ENCODE measurements at places on chromosomes 4 and X.

DNA sequence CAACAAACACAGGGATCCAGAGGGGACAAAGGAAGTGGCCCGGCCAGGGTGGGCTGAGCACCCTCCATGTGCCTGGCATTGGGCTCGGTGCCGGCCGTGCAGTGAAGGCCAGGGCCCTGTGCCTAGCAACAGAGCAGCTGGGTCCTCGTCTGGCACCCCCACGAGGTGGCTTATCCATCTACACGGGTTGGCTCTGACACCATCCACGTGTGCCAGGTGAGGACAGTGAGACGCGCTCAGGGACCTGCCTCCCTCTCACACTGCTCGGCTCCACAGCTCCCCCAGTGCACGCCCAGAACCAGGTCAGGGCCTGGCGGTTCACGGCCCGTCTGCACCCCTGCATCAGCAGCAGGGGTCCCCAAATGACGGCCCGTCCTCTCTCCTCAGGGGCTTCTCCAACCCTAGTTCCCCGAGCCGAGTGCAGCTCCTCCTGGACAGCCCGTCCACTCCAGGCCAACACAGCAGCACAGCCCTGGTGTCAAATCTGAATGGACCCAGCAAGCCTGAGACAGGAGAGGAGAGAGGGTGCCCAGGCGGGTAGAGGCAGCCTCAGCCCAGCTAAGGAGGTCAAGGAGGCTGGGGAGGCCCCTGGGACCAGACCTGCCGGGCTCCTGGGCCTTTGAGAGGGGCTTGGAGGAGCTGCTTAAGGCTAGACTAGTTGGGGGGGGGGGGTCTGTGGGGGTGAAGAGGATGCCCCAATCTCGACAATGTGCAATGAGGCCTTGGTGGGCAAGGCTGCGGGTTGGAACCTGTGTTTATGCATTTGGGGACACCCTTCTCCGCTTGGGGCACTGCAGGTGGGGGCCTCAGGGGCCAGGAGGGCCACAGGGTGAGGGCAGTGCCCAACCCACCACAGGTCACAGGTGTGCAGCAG is 113.6 kb downstream of the FAM53A start:
- no peak for DNase-seq

DNA sequence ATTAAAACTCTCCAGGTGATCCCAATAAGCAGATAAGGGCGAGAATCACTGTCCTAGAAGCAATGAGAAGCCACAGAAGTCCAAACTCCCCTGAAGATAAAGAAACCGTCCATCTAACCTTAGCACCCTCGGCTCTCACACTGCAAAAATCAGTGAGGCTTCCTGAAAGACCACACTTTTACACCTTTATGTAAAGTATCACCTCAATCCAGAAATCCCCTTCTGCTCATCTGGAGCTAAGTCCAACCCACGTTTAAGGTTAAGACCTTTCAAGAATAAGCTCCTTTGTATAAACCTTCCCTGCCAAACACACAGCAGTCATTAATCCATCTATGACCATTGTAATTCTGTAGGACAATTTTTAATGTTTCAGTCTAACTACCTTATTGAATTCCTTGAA is 41.7 kb downstream of the LIN54 start:
- DNase-seq: no peak

GRCh38 chr4:63583007-63583406 is 826.2 kb downstream of the TECRL start:
- DNase-seq: no peak

- DNase-seq: no peak
Measured at GRCh38 chr4:34258176-34258575, 1986.1 kb downstream of the ARAP2 start.

GRCh38 chr4:156294577-156294976 is 340.9 kb upstream of the CTSO start:
- DNase-seq: no peak

DNA sequence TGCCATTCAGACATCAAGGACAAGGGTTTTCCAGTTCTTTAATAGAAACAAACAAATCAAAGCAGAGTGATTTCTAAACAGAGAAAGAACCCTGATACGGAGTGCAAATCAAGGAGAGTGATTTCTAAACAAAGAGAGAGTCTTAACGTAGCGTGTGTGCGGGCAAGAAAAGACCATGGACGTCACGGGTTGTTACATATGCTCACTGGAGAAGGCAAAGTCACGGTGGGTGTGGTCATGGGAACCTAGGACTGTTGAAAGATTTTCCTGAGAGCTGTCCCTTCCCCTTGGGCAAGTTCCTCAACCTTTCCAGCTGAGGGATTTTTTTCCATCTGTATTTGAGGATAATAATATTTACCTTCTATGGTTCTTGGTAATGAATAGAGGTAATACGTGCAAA is 95.0 kb upstream of the SLC34A2 start:
- no peak for DNase-seq

DNA sequence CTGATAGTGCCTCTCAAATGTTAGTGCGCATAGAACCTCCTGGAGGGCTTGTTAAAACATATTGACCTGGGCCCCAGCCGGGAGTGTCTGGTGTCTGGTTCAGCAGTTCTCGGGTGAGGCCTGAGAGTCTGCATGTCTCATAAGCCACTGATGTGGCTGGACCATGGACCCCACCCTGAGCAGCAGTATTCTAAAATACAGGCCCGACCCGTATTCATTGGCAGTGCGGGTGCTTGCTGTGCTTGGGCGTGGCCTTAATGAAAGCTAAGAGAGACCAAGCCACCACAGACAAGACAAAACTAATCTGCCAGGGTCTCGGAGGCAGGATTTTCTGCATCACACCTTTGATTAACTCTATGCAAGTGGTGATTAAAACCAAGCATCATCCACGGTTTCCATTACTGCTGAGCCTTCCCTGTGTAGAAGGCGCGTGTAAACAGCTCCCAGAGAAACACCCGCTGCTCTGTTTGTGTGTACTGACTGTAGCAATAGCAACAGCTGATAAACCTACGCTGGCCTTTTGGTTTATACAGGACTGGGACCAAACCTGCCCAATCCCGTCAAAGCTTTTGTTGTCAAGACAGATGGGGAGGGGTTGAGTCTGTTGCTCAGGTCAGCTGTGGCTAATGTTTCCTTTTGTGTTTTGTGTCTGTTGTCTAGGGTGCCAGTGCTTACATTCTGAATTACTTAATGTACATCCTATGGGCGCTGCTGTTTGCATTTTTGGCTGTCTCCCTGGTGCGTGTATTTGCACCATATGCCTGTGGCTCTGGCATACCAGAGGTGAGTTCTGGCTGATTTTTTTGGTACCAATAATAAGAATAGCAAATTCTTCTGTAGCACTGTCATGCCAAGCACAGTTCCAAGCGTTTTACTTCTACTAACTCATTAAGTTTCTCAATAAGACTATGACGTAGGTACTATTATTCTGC is 40.8 kb downstream of the CLCN4 start:
- DNase-seq: no peak

GRCh38 chr4:90641861-90642599 is 514.8 kb downstream of the CCSER1 start:
- DNase-seq: no peak

- no peak for DNase-seq
Measured at GRCh38 chr4:72602396-72603376, 33.7 kb upstream of the ADAMTS3 start.

DNA sequence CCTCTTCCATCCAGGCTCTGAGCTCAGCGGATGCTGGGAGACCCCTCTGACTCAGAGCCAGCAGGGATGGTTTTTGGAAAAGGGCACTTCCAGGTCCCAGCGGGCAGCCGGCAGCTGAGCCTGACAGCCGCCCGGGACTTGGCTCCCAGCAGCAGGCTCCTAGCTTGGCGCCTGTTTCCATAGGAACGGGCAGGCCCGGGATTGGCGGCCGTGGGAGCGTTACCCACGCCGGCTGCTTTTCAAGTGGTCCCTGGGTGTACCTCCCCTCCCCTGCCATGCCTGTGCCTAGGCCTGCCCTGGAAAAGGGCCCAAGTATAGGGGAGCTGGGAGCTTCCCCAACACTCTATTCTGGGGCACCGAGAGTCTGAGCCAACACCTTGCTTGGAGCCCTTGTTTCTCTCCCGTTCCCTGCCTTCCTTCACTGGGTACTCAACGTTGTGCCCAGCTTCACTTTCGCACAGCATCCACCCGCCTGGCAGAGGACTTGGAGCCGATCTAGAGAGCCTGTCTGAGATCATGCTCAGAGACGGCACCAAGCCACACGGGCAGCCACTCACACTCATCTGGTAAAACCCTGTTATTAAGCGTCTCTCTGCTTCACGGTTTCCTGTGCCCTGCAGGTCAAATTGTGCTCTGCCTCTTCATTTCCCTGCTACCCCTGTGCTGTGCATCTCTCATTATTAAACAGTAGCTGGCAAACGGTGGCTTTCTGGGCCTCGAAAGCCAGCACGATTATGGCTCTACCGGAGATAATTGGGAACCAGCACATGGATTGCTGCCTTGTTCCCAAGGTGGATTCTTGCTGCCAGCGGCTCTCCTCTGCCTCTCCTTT is 521.5 kb downstream of the BCOR start:
- DNase-seq: no peak

DNA sequence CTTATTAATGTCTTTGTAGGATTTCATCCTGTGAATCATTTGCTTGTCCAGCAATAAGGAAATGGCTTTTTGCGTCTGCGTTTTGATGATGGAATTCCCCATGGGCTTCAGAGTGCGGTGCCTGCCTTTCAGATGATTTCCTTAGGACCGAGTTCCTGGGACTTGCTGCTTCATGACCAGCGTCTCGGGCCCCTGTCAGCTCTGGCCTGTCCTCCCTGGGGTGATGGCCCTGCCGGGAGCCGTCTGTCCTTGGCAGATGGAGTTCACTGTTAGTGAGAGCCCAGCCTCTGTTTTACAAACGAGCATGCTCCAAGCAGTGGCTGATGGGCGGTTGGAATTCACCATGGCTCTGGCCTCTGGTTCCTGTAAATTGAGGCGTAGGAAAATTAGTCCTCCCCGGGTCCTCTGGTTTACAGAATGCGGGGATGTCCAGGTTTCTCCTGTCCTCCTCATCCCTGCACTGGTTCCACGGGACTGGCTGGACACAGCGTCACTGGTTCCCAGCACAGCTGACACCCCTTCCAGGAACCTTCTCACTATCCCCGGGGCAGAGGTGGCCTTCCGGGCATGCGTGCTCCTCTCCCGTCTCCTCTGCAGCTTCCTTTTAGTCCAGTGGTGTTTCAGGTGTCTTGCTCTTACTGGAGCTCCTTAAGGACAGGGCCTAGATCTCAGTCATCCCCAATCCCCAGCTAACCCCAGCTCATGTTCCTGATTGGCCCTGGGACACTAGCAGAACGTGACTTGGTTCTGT is 34.9 kb downstream of the TBC1D14 start:
- no peak for DNase-seq

DNA sequence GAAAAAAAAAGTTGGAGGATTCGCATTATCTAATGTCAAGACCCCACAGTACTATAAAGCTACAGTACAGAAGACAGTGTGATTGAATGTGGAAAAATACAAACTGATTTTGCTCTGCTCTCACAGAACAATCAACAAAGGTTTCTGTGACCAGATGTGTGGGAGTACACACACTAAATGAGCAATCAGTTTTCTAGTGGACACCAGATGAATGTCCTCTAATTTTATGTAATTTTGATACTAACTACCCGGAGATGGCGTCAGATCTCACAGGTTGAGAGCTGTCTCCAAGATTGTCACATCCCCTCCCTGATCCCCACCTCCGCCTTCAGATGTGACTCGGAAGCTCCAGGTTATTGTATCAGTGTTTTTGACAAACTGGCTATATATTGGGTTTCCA is 81.9 kb upstream of the HUWE1 start:
- DNase-seq: no peak

- no peak for DNase-seq
Measured at GRCh38 chr4:105551965-105552746, at the start of gene ARHGEF38. TSS of gene ARHGEF38 (plus strand) at chr4:105552620. CDS start at chr4:105552766, 146 bp downstream.

DNA sequence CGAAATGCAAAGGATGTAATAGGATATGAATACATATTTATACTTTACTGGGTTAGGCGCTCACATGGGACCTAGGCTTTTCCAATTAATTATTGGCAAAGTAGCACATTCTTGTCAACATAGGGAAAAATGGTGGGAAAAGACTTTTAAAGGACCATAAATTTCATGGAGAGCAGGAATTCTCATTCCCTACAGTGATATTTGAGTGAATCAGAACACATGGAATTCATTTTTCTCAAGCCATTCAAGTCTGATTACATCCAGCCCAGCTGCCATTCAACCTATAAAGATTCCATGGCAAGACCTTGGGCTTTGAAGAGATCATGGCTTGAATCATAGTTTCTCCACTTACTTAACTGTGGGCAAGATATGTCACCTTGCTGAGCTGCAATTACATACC is 150.4 kb downstream of the SOWAHB start:
- no peak for DNase-seq

- DNase-seq: no peak
Measured at GRCh38 chr4:113811359-113811758, 49.8 kb upstream of the CAMK2D start.

DNA sequence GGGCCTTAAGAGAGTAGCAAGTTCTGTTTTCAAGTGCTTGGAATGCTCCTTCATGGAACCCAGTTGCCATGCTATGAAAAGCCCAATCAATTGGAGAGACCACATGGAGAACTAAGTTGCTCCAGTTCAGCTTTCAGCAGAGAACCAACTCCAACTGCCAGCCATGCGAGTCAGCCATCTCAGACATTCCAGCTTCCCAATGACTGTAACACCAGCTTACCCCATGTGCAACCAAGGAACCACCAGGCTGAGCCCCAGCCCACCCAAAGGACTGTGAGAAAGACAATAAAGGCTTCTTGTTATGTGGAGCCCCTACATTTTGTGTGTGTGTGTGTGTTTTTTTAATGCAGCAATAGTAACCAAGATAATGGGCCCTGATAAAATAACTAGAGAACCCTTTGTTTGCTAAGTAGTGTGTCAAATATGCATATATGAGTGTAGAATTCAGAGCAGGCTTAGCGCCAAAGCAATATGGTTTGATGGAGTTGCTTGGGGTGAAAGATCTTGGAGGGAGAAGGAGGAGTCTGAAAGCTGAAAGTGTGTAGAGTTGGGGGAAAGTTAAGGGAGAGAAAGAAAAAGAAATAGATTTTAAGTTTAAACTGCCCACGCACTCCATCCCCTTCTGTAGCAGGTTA is 35.0 kb upstream of the CCKAR start:
- DNase-seq: no peak

GRCh38 chrX:32599156-32599555 is 612.2 kb downstream of the DMD start:
- no peak for DNase-seq

GRCh38 chrX:42176789-42177188 is 253.4 kb upstream of the CASK start:
- DNase-seq: no peak

DNA sequence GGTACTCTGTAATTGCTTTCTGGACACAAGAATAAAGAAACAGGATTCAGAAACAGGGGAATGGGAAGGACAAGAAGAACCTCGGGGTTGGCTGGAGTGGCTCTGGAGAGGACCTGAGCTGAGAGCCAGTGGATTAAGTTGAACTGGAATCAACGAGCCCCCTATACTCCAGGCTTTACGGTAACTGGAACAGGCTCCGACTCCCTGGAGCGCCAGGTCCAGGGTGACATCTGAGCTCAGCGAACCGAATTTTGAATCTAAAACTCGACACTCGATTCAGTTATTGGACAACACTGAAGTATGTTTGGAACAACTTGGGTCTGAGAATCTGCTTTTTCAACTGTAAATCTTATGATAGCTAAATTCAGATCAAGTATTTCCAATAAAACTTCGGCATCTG is 23.9 kb downstream of the HMX1 start:
- DNase-seq: no peak

- DNase-seq: no peak
Measured at GRCh38 chr4:185966997-185967775, 101.8 kb upstream of the TLR3 start.
